ENCODE measurements at places on chromosomes 4 and X. TPM values are rescaled to one million over a fixed set of nuclear protein-coding genes. Genes with fewer than 3 reads are reported as not detected.

The SLC9B2 gene
- 112 TPM for total RNA-seq

The FAM47E gene
- total RNA-seq, result 3.9 TPM

The ERAS gene
- total RNA-seq, result not detected

The CENPVL1 gene
- total RNA-seq, result 1.7 TPM

The GNRHR gene
- not detected for total RNA-seq

The ANK2 gene
- 648 TPM for total RNA-seq

The NIPAL1 gene
- 0.94 TPM for total RNA-seq

The SH2D1A gene
- not detected for total RNA-seq

Data from occipital lobe (tissue), 3 donors.